ENCODE measurements at places on chromosomes 13 and 19.

GRCh38 chr19:48311384-48311783 is 14.0 kb upstream of the EMP3 start:
- no peak for DNase-seq

DNA sequence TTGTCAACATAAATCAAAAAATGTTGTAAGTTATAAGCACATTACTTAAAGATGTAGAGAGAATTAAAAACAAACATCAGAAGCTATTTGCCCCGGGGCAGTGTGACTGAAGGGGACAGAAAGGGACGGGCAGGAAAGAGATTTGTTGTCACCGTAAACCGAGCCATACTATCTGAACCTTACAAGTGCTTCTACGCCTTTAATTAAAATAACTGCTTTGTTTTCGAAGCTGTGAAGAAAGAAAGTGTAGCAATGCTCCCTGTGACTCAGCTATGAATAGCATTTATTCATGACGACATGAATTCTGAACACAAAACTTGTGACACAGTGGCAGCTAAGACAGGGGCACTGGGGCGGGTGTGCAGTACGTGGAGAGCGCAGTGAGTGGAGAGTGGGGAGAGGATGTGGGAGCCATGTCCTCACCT is 30.0 kb downstream of the ZNF787 start:
- DNase-seq: no peak

GRCh38 chr13:99367106-99367616 is 60.0 kb upstream of the GPR183 start:
- DNase-seq: no peak

- no peak for DNase-seq
These were observed 34.2 kb downstream of the NALCN start for GRCh38 chr13:101382086-101382485.

- no peak for DNase-seq
These were observed 17.1 kb downstream of the PLEKHF1 start for GRCh38 chr19:29682236-29682895.

GRCh38 chr13:111965466-111966214 is 101.3 kb upstream of the SOX1 start:
- DNase-seq: no peak

DNA sequence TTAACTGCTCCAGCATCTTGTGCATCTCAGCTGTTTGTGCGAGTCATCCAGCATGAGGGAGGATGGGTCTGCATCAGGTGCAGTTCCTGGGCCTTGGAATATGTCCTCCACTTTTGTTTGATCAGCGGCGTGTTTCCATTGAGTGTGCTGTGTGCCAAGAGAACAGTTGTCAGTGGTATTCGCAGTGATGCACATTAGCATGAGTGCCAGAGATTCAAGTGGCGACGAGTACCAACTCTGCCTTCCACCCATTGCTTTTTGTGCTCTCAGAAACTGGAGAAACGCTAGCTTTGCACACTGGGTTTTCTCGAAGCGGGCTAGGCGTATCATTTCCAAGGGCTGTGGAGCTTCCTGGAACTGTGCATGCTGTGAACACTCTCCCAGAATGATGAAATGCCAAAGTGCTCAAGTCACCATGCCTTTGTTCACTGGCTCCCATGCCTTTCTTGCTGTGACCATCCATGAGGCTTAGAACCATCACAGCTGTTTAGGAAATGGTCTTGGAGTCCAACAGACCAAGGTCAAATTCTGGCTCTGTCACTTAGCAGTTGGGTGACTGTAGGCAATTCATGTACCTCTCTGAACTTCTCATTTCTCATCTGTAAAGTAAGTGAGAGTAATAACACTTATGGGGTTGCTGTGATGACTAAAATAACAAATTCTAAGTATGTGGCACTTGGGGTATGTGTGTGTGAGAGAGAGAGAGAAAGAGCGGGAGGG is 18.4 kb downstream of the LRCH1 start:
- no peak for DNase-seq

- peak; percentile 13 for DNase-seq
These were observed 15.2 kb upstream of the N4BP2L1 start for GRCh38 chr13:32443111-32443510.

GRCh38 chr19:13164343-13165161 is 14.3 kb downstream of the IER2 start:
- peak; percentile 45 for DNase-seq

- peak; percentile 16 for DNase-seq
These were observed 82.2 kb downstream of the SLAIN1 start for GRCh38 chr13:77779552-77780272.

- no peak for DNase-seq
These were observed 1214.0 kb upstream of the PCDH20 start for GRCh38 chr13:62629618-62630017.

DNA sequence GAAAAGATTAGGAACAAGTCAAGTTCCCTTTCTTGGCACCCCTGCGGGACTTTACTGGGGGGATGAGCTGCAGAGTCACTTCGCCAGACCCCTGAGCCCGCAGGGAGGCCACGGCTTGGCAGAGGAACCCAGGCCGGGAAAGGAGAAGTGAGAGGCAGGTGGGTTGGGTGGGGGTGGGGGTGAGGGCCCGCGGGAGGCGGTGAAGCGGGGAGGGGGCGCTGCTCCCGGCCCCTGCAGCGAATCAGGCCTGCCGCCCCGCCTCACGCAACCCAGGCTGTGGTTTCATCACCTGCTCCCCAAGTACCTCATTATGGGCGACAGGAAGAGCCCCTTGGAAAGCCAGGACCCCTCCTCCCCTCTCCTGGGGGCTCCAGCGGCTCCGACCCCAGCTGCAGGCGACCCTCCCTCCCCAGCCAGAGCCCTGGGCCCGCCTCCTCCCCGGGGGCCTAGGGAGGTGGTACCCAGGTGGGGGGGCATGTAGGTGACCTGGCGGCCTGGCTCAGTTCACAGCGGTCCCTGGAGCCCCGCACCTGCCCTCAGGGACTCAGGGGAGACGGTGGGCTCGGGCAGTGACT is 9.5 kb downstream of the MEF2B start:
- no peak for DNase-seq

DNA sequence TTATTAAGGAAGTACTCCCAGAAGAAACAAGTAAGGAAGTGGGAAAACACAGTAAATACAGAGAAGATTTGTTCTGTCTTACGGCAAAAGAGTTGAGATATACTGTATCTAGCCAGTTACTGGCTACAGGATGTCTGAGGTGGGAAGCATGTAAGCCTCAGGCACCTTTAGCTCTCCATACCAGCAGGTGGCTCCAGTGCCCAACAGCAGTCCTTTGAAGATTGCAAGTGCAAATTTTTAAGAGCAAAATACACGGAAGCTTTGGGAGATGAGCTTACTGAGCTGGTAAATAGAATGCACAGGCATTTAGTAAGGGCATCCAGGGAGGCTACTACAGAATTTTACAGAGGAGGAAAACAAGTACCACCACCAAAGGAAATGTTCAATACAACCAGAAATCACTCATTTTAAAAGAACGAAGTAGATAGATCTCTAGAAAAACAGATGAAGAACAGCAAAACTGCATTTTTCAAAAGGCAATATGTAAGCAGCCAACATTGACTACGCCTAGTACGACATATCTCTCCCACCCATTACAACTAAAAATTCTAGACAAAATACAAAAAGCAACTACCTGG is 57.9 kb upstream of the VSTM2B start:
- no peak for DNase-seq

GRCh38 chr13:45695198-45695730 is 6.9 kb upstream of the CBY2 start:
- peak; percentile 45 for DNase-seq

DNA sequence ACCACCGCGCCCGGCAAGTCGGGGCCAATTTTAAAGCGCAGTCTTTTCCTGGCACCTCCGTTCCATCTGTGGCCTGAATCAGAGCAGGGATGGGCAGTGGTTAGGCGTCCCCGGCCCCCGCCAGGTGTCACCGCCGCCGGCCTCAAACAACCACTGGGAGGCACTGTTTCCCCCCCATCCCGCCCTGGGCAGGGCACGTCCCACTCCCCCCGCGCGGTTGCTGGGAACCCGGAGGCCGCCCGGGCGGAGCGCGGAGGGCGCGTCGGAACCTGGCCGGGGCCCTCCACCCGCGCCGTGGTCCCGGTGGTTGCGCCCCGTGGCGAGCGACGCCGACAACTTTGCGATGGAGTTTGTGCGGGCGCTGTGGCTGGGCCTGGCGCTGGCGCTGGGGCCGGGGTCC is at the start of gene GRIN3B:
GRIN3B (plus strand) TSS at position 325 of the 400 bp plus-strand sequence; CDS start at position 344, 19 bp downstream.
- peak; percentile 54 for DNase-seq

DNA sequence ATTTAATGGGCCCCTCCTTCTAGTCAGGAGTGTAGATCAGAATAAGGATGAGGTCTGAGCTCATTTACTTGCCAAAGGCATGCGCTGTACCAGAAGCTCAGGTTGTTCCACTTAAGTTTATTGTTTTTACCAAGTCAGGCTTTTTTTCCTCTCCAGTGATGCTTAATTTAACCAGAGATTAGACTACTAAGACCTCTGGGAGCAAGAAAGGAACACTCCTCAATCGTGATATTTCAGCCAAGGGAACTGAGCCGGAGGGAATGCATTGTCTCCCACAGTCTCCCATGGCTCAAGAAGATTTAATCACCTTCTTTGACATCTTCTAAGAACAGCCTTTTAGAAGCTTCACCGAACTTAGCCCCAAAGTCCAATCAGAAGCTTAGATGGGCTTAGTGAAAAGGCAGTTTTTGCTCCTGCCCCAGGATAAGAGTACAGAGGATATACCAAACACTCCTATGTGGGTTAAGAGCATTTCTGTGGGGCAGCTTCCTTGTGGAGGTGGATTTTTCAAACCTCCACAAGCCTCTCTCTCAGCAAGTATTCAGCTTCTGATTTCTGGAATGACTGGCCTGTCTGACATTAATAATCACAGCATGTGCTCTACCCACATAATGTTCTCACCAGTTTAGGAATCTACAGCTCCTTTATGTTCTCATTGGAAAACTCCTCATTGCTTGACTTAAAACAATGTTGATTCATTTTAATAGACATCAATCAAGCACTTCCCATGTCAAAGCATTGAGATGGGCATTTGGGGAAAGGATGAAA is 322.7 kb downstream of the SUCLA2 start:
- no peak for DNase-seq

- no peak for DNase-seq
These were observed 87.6 kb downstream of the CAB39L start for GRCh38 chr13:49356223-49356622.

GRCh38 chr13:43401361-43401760 is 378.0 kb downstream of the DNAJC15 start:
- no peak for DNase-seq

DNA sequence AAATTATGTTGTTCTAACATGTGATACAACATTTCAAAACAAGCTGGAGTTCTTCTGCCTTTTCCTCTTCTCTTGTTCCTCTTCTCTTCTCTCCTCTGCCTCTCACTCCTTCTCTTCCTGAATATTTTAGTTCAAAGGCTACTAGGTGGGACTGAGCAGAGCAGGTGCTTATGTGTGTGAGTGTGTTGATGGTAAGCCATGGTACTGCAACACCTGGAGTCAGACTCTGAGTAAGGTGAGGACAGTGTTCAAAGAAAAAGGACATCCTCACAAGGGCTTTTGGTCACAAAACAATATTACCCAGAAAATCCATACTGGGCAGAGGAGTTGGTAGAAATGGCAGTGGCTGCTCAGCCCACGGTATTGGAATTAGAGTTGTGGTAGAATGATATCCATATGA is 1188.7 kb downstream of the SLITRK1 start:
- no peak for DNase-seq

DNA sequence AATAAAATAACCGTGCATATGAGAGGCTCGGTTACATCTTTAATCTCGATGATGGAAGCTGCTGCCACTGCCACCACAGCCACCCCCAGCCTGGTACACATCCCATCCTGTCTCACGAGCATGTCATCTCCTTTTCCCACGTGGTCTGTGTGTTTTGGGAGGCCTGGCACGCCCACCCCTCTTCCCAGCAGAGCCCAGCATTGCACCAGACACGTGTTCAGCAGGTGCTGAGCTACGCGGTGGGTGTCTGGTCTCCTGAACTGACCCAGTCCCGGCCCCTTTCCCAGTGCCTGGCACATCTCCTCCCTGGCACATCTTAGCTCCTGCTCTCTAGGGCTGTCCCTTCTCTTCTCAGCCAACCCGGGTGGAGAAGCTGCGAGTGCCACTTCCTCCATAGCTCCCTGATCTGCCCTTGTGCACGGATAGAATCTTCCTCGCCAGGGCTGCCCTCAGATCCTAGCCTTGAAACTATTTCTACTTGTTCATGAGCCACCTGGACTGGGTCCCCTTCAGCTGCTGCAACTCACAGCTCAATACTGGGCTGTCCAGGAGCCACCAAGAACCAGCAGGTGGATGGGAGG is 36.8 kb upstream of the ZNF536 start:
- no peak for DNase-seq

DNA sequence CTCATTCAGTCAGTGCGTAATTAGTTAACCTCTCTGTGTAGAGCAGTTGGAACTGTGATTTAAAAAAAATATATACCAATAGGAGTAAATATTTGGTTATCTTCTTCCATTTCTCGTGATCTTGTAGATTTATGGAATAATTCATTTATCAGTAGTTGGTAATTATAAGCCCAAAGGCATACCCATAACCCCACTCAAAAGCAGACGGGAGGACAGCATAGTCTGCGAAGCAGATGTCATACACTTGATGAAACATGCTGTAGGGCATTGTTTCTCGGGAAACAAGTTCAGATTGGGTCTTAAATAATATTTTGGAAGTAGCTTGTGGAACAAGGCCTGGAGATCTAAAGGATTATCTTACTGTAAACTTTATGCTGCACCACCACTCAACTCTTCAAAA is 119.7 kb downstream of the FRY start:
- no peak for DNase-seq

- DNase-seq: no peak
These were observed 2.0 kb downstream of the CACNG6 start for GRCh38 chr19:53993448-53993847.

GRCh38 chr19:45354241-45354842 is 13.8 kb downstream of the KLC3 start:
- no peak for DNase-seq

DNA sequence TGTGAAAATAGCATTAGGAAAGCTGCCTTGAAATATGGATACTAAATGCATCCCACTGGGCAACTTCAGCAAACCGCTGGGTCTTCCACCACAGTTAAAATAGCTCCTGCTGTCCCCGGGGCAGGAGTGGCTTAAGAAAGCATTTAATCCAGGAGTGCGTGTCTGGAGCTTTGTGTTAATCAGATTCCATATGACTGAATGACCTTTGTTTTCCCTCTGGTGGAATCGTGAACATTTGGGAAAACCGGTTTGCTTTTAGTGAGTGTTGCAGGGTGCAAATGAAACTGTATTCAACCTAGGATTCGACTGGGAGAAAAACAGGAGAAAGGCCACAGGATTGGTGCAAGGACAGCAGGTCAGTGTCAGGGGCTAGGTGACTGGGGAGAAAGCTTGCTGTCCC is 237.6 kb upstream of the MAB21L1 start:
- DNase-seq: no peak

DNA sequence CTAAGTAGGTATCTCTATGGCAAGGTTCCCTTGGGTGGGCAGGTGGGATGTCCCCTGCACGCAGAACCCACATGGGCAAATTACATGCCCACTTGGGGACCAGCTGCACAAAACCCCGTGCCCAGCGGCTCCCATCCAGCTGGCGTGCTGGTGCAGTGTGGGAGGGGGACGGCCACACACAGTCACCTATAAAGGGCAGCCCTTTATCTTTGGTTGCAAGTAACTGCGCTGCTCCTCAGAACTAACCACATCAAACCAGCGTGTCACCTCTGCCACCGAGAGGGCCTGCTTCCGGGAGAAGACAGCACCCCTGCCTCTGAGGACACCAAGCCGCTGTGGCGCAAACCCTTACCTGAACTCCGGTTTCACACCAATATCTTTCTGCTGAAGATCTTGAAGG is 32.2 kb downstream of the ANKRD27 start:
- DNase-seq: peak; percentile 38

All from T-helper 2 cell treated with Interferon-gamma antibody and Interleukin-4, amounts not matched to agents 5 μg/mL and 100 μg/mL, for 36 hours (primary cell).